Ascending aorta (tissue), 2 donors: ENCODE measurements at places on chromosomes 2 and 18.

DNA sequence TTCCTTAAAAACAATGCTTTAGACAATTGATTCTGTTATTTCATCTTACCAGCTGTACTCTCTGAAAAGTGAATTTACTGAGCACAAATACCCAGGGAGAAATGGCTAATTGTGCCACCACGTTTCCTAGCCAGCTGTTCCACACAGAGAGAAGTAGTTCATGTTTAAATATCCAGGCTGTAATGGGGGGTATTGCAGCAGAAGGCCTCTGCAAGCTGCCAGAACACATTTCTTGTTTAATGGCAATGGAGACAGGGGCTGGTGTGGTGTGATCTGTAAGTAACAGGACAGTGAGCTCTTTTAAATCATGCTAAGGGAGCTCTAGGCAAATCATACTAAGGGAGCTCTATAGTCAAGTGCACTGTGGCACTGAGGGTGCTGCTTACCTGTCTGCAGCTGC lies 809.2 kb downstream of the CNTNAP5 start:
- no peak for DNase-seq

- DNase-seq, result no peak
Observed at GRCh38 chr2:171346723-171347557, 86.8 kb downstream of the METTL8 start.

- DNase-seq, result no peak
Observed at GRCh38 chr2:20136149-20136548, 84.7 kb upstream of the LAPTM4A start.

DNA sequence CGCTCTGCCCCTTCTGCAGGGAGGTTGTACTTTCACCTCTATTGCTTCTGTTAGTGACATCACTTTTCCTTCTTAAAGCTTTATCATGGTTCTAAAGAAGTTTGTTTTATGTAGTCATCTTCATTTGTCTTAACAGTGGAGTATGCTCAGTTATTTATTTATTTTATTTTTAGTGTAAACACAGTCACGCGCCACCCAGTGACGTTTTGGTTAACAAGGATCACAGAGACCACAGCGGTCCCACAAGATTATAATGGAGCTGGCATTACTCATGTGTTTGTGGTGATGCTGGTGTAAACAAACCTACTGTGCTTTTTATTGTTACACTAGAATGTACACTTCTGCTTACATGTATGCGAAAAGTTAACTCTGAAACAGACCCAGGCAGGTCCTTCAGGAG lies 89.9 kb downstream of the SOX11 start:
- DNase-seq, result no peak

- no peak for DNase-seq
Observed at GRCh38 chr18:56202678-56203077, 435.7 kb downstream of the TXNL1 start.

GRCh38 chr2:205495819-205496218 lies 186.5 kb upstream of the NRP2 start:
- DNase-seq, result no peak

DNA sequence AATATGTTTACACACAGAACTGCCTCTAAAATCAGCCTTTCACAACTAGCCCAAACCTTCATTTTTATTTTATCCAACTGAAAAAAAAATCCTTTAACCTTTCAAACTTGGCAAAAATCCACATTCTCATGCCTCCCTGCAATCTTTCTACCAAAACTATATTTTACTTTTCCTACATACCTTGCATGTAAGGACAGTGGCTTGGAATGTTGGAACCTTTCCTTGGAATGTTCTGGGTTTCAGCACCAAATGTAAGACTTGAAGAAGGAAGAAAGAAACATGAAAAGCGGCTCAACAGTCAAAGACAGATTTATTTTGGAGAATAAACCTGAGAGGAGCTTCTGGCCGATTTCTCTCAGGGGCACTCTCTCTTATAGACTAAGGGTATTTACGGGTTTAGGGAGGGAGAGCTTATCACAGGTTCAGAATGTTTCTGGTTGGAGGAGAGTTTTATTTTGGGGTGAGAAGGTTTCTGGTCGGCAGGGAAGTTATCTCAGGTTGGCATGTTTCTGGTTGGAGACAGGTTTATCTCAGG lies 79.7 kb downstream of the RRM2 start:
- DNase-seq, result no peak

- DNase-seq, result no peak
Observed at GRCh38 chr18:48342581-48342980, 66.6 kb downstream of the ZBTB7C start.

DNA sequence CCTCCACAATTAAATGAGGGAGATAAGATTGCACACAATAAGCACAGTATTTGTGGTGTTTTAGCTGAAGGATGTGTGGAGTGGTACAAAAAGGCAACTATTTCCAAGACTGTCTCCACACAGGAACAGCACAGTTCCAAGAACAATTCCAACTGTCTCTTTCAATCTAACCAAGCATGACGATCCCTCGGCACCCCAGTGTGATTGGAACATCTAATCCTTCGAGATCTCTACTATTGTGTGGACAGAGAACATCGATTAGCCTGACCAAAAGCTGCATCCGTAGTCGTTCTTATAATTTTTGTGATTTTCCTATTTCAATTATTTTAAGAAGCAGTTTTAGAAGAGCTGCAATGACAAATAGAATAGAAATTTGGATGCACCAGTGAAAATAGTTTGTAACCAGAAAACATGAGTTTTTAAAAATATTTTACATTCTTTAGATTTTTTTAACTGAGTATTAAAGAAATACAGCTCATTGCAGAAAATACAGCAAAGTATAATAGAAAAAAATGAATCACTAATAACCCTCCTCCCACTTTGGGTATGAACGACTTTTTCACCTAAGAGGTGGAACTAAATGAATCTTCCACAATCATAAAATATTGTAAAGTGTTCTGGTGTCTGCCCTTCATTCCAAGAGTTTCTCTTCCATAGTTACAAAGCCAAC lies 76.4 kb upstream of the CABLES1 start:
- no peak for DNase-seq

- no peak for DNase-seq
Observed at GRCh38 chr2:231556981-231557380, 26.7 kb upstream of the NMUR1 start.

DNA sequence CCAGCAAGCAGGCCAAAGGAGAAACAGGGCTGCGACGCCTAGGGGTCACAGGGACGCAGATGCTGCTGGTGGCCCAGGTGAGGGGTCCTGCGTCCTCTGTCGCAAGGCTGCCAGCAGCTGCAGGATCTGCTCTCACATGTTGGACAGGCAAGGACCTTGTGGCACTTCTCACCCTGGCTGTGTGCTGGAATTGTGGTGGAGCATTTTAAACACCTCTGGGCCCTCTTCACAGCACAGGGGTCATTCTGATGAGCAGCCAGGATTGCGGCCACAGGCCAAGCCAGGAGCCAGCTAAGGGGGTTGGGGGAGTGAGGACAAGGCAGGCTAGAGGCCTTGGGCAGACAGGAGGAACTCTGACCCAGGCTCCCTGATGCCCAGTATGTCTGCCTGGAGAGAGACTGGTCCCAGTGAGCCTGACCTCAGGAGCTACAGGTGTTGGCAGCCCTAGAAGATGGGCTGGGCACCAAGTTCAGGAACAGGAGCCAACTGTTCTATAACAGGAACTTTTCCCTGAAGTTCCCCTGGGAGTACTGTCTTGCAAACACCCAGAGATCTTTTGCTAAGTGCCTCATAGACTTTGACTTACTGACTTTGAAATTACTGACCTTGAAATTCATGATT lies 40.2 kb downstream of the EFR3B start:
- DNase-seq, result no peak

- DNase-seq, result no peak
Observed at GRCh38 chr2:152453129-152453911, 118.3 kb downstream of the FMNL2 start.

DNA sequence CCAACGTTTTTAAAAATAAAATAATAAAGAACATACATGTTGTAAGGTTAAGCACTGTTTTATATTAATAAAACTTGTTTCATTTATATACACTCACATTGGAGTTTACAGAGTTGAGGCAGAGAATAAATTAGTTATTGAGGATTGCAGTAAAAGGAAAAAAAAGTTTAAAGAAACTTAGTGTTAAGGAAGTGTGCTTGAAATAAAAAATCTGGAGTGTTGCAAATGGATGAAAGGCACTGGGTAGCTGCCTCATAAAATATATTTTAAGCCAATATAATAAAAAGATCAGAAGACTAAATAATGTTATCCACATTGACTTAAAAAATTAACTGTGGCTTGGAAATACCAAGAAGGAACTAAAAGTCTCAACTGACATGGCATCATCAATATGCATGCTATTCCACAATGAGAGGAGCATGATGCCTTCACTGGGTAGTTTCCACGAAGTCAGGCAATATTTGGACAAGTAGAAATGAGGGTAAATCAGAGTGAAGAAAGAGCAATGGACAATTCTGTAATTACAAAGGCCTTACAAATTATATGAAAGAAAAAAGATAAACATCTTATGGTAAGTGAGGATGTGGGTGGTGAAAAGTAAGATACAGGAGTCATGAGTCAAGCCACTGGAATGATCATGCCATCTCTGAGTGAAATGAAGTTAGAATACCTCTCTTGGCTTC lies 2.5 kb downstream of the GALNT3 start:
- DNase-seq, result no peak

- no peak for DNase-seq
Observed at GRCh38 chr2:112160283-112161250, 22.4 kb downstream of the FBLN7 start.

GRCh38 chr2:240383871-240384700 lies 51.4 kb upstream of the GPC1 start:
- DNase-seq, result no peak

- DNase-seq, result no peak
Observed at GRCh38 chr2:55114597-55114996, 64.3 kb upstream of the RTN4 start.

- no peak for DNase-seq
Observed at GRCh38 chr2:2799151-2799697, 468.1 kb upstream of the MYT1L start.

DNA sequence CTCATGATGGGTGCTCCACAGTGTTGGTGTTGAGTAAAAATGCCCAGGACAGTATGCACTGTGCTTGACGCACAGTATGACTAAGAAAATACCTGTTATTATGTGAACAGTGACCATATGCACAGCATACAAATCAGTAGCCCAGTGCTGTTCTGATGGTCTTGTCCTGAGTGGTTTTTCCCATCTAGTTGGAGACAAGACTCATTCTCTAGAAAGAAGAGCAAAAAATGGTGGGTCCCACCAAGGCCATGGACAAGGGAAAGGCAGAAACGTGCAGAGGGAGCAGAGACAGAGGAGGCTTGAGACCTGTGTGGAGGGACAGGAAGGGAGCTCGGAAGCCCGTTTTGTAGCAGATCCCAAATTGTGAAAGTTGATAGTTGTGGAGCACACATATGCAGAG lies 987 bp upstream of the SMIM21 start:
- DNase-seq, result no peak

DNA sequence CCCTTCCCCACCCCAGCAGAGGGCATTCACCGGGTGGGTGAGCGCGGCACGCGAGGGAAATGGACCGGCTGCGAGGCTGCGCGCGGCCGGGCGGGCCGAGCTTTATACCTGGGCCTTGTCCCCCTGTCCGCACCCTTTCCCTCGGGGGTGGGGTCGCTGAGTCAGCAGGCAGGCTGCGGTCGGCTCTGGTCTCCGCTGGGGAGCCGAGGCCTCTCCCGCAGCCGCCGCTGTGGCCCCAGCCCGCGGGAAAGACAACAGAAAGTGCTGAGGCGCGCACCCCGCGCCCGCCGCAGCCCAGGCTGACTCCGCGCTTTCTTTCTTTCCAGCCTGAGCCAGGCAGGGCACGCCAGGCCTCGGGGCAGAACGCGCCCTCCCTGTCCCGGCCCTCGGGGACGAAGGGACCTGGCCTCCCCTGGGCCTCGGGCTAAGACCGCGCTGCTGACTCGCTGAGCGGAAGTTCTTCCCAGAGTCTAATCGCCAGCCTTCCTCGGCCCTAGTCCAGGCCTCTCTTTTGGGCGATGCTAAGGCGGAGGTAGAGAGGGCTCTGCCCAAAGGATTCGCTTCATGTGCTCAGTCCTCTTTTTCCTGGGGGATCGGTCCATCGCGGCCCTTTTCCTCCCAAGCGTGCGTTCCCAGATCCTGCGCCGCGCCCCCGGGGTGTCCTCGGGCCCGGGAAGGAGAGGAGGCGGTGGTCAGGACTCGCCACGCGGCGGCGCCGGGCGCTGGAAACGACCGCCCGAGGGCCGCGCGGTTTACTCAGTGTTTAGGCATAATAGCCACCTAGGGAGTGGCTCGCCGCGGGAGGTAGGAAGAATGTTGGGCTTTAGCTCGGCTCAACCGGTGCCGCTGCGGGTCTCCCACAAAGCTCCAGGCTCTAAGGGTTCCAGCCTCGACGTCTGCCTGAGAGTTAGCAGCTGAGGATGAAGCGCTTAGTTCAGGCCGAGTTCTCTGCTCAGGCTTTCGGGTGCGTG lies at the start of gene CRYBA2:
Gene CRYBA2 (minus strand): TSS at position 78 of the 971 bp plus-strand sequence. CDS start 246 bp downstream, outside the sequence.
- DNase-seq, result no peak

DNA sequence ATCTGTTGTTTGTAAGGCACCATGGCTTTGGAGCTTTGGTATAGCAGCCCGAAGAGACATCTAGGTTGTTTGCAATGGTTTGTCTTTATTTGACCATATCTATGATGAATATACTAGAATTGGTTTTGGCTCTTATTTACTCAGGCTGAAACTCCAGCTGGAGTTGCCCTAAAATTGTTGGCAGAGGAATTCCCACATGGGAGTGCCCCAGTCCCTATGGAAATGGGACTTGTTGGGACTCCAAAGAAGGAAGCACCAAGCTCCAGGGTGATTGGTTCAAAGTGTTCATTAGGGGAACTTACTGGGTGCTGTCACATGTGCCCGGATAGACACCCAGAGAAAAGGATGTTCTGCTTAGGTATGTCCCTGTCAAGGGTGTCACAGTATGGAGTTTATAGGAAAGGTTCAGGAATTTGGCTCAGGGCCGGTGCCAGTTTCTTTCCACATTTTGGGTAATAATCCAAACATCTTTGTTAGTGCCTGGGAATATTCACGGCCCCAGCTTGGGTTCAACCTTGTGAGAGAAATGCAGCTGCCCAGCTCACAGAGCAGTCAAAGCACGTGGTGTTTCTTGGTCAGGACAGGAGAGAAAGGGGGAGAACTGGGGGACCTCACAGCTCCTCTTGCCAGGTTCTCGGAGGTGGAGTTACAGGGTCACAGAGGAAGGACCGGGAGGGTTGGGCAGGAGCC lies 123.5 kb upstream of the ZSWIM2 start:
- peak; percentile 30 for DNase-seq

DNA sequence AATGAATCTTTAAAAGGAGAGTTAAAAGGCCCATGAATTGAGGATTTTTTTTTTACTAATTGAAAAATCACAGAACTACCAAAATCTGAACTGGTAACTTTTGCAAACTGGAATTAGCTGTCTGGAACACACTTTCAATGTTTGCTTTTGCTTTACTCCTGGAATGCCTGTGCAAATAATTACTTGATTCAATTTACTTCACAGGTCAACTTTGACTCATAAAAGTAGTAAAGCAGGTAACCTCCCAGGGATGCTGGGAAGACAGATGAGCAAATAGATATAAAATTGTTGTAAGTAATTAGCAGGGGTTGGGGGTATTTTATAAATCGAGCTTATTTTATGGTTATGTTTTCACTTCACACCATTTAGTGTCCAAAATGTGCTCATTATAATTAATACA lies 398.3 kb upstream of the HNRNPA3 start:
- no peak for DNase-seq

GRCh38 chr2:240328526-240328925 lies 106.9 kb upstream of the GPC1 start:
- no peak for DNase-seq
